ENCODE measurements at places on chromosomes 11 and 22.

GRCh38 chr11:126355926-126356897 lies 726 bp downstream of the ST3GAL4 start:
- DNase-seq: peak; percentile 23

GRCh38 chr11:57903441-57904123 lies 120.1 kb upstream of the OR9Q1 start:
- no peak for DNase-seq

GRCh38 chr11:117074119-117074518 lies 24.1 kb downstream of the SIK3 start:
- no peak for DNase-seq

GRCh38 chr11:10885703-10886363 lies 28.0 kb upstream of the ZBED5 start:
- DNase-seq: no peak

- DNase-seq: no peak
These were observed 1652.8 kb downstream of the LRRC4C start for GRCh38 chr11:39806652-39807051.

DNA sequence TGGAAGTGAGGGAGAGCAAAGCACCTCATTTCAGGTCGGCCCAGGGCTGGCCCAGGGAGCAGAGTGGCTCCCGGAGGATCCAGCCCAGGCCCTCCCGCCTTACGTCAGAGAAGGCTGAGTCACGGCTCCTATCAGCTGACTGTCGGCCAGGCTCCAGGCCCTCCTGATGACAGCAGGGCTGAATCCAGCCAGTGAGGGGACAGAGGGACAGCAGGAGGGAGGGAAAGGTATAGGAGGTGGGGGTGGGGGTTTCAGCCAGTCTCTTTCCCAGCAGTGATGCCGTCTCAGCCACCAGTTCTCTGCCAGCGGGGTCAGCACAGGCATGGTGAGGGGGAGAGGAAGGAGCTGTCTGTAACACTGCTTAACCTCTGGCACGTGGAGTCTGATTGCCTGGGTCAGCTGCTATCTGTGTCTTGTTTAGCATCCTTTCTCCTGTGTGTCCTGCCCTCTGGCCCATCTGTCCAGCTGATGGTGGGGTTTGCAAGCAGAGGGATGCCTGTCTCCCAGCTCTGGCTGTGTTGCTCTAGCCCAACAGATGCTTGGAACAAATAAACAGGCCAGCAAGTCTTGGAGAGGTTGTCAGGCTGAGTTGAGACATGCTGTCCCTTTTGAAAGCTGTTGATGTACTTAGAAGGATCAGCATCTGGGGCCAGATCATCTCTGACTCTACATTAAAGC lies 74.0 kb downstream of the ADAMTS15 start:
- no peak for DNase-seq

GRCh38 chr11:876545-876944 lies 33.9 kb downstream of the TSPAN4 start:
- DNase-seq: no peak

GRCh38 chr22:20562607-20563465 lies 55.4 kb downstream of the MED15 start:
- no peak for DNase-seq
